ENCODE measurements at places on chromosomes 7 and 10.

GRCh38 chr10:79390551-79391229 is 43.4 kb downstream of the PPIF start:
- H3K36me3 ChIP-seq: no peaks in the 10 kb centered on the region
- DNase-seq: no peak
- no peak overlapping the region for H3K4me3 ChIP-seq
- peaks cover 3% of the 10 kb centered on the region for H3K4me1 ChIP-seq

DNA sequence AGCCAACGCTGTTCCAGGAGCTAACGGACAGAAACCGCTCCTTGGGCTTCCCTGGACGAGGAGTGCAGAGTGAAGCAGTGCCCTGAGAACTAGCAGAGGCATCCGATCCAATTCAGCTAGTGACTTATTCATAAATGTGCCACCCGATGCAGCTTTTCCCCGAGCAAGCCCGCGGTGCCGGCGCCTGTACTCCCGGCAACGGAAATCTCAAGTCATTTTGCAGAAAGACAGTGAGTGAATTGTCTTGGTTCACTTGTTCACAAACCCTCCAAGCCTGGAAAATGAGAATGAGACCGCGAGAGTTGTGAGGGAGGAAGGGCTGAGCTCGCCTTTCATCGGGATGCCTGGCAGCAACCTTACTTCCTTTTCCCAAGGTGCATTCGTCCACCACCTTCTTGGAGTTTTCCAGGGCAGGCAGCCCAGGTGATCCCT is 87.5 kb downstream of the COBL start:
- peaks cover 4% of the 10 kb centered on the region for H3K27me3 ChIP-seq
- H3K27ac ChIP-seq: no peak overlapping the region
- no peak for DNase-seq
- no peaks in the 10 kb centered on the region for H3K36me3 ChIP-seq

GRCh38 chr10:114042895-114043531 is 653 bp upstream of the ADRB1 start:
- no peaks in the 10 kb centered on the region for H3K36me3 ChIP-seq
- peaks cover 19% of the 10 kb centered on the region for H3K4me1 ChIP-seq
- DNase-seq: peak; percentile 16
- H3K4me3 ChIP-seq: peak overlapping the region; percentile 50
- H3K27me3 ChIP-seq: peaks cover 65% of the 10 kb centered on the region
- H3K27ac ChIP-seq: no peak overlapping the region

DNA sequence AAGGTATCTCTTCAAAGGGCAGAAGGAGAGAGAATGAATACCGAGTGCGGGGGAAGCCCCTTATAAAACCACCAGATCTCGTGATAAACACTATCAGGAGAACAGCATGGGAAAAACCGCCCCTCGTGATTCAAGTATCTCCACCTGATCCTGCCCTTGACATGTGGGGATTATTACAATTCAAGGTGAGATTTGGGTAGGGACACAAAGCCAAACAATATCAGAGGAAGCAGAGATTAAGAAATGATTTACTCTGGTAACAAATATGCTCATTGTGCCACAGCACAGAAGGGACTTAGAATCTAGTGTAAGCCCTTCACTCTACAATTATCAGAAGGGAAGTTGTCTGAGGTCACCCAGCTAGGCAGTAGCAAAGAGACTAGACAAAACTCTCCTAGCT is 40.1 kb upstream of the ZNRF2 start:
- H3K36me3 ChIP-seq: no peaks in the 10 kb centered on the region
- no peak overlapping the region for H3K4me3 ChIP-seq
- H3K4me1 ChIP-seq: peaks cover 19% of the 10 kb centered on the region
- peak; percentile 17 for DNase-seq
- H3K27ac ChIP-seq: no peak overlapping the region

DNA sequence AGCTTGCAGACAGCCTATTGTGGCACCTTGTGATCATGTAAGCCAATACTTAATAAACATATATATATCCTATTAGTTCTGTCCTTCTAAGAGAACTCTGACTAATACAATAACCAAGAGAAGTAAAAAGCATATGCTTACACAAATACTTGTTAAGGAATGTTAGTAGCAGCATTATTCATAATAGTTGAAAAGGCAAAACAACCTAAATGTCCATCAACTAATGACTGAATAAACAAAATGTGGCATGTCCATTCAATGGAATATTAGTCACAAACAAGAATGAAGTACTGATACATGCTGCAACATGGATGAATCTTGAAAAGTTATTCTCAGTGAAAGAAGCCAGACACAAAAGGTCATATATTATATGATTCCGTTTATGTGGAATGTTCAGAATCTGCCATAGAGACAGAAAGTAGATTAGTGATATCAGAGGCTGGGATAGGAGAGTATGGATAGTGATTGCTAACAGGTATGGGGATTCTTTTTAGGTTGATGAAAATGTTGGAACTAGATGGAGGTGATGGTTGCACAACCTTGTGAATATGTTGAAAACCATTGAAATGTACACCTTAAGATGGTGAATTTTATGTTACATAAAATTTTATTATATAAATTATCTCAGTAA is 112.5 kb upstream of the UNC5B start:
- no peaks in the 10 kb centered on the region for H3K36me3 ChIP-seq
- H3K27ac ChIP-seq: no peak overlapping the region
- peaks cover 9% of the 10 kb centered on the region for H3K4me1 ChIP-seq
- no peak for DNase-seq
- H3K4me3 ChIP-seq: no peak overlapping the region
- H3K27me3 ChIP-seq: peaks cover 37% of the 10 kb centered on the region

DNA sequence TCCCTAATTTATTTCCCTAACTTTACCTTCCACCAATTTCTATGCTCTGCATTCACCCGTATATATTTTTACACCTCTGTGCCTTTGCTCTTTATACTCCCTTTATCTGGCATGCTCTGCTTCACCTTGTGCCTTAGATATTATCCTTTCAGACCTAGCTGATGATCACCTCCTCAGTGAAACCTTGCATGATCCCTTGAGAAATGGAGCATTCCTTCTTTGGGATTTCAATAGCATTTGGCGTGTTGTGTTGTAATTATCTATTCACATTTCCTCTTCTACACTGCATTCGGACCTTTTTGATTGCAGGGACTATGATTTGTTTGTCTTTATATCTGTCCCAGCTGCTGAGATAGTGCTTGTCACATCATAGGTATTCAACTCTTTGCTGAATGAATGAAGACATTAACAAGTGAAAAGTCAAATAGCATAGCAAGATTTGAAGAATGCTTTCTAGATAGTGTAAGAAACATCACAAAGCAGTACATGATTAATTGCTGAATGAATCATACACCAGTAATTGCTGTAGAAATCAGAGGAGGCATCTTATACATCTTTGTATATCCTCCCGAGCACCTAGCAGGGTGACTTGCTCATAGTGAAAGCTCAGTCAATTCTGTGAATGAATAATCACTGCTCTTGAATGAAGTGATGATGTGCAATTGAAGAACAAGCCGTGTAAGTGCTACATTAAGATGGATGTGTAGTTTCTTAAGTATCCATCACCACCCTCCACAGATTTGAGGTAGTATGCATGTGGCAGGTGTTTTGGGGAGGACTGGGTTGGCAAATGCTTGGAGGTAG is 2.0 kb upstream of the TM9SF3 start:
- peaks cover 8% of the 10 kb centered on the region for H3K36me3 ChIP-seq
- no peaks in the 10 kb centered on the region for H3K27me3 ChIP-seq
- DNase-seq: peak; percentile 11
- H3K27ac ChIP-seq: no peak overlapping the region
- H3K4me1 ChIP-seq: peaks cover 22% of the 10 kb centered on the region
- no peak overlapping the region for H3K4me3 ChIP-seq

DNA sequence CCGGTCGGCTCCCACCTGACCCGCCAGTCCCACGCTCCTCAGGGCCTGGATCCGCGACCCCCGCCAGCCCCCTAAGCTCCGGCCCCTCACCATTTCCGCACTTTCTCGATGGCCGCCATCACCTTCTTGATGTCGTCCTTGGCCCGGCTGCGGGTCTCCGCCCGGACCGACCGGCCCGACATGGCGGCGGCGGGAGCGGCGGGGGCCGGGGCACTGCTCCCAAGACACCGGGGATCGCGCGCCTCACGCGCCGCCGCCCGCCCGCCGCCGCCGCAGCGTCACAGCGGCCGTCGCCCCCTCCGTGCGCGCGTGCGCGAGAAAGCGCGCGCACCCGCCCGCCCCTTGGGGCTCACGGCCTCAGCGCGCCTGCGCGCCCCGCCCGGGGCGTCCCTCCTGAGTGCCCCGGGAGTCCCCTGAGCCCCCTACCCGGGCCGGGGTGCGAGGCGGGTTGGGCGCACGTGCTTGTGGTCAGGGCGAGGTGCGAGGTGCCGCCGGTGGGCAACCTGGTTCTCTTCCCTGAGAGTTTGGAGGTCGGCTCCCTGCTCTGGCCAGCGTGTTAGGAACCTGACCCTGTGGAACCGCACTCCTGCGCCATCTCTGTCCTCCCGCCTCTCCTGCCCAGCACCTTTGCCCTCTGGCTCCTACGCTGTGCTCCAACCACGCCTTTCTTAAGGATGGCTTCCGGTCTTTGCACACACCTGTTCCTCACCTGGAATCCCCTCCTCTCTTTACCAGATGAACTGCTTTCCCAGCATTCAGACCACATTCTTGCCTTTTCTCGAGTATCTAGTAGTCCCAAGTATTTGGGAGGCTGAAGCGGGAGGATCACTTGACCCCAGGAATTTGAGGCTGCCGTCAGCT is at the start of gene BCL7B:
Gene BCL7B (minus strand): TSS at position 294 of the 861 bp plus-strand sequence. CDS start 112 bp downstream, at position 182.
- no peaks in the 10 kb centered on the region for H3K27me3 ChIP-seq
- H3K4me1 ChIP-seq: peaks cover 44% of the 10 kb centered on the region
- H3K4me3 ChIP-seq: peak within 1 kb of the TSS; percentile 95
- H3K36me3 ChIP-seq: peaks cover 16% of the 10 kb centered on the region

GRCh38 chr10:124451276-124451675 is 1.4 kb upstream of the NKX1-2 start:
- no peak overlapping the region for H3K27ac ChIP-seq
- peaks cover 83% of the 10 kb centered on the region for H3K27me3 ChIP-seq
- peaks cover 16% of the 10 kb centered on the region for H3K4me1 ChIP-seq
- DNase-seq: no peak

GRCh38 chr7:6205971-6206660 is 66.3 kb downstream of the CYTH3 start:
- no peak for DNase-seq
- H3K27me3 ChIP-seq: peaks cover 2% of the 10 kb centered on the region
- no peak overlapping the region for H3K27ac ChIP-seq
- no peaks in the 10 kb centered on the region for H3K36me3 ChIP-seq

DNA sequence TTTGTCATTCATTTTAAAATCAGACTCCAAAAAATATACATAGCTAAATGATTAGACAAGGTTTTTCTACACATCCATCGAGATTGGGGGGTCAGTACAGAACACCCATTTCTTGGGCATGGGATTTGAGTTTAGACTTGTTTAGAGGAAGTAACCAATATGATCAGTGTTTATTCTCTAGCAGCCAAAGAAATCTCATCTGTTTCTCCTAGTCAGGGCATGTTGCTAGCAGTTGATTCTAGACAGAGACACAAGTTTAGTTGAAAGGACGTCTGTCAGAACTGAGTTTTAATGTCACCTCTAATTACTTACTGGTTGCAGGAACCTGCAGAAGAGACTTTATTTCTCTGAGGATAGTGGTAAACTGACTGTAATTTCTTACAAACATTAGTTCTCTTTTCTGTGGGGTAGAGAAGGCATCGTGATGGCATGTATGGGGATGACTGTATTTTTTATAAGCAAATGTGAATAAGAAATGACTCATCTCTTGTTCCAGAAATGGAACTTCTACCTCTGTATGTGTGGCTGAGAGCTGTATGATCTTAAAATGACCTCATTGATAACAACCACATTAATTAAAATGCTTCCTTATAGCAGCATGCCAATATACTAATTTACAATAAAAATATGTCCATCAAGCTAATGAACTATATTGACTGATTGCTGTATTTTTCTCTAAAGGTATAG is 30.6 kb upstream of the RHOBTB1 start:
- peaks cover 14% of the 10 kb centered on the region for H3K27me3 ChIP-seq
- peak overlapping the region; percentile 72 for H3K27ac ChIP-seq
- no peak for DNase-seq
- H3K4me1 ChIP-seq: peaks cover 23% of the 10 kb centered on the region

GRCh38 chr7:100739934-100740333 is 6.5 kb downstream of the ZAN start:
- H3K27ac ChIP-seq: no peak overlapping the region
- H3K4me1 ChIP-seq: no peaks in the 10 kb centered on the region
- no peaks in the 10 kb centered on the region for H3K36me3 ChIP-seq

GRCh38 chr10:117087521-117087920 is 50.5 kb downstream of the VAX1 start:
- peaks cover 9% of the 10 kb centered on the region for H3K27me3 ChIP-seq
- H3K4me1 ChIP-seq: no peaks in the 10 kb centered on the region
- H3K27ac ChIP-seq: no peak overlapping the region
- no peak overlapping the region for H3K4me3 ChIP-seq
- H3K36me3 ChIP-seq: no peaks in the 10 kb centered on the region

DNA sequence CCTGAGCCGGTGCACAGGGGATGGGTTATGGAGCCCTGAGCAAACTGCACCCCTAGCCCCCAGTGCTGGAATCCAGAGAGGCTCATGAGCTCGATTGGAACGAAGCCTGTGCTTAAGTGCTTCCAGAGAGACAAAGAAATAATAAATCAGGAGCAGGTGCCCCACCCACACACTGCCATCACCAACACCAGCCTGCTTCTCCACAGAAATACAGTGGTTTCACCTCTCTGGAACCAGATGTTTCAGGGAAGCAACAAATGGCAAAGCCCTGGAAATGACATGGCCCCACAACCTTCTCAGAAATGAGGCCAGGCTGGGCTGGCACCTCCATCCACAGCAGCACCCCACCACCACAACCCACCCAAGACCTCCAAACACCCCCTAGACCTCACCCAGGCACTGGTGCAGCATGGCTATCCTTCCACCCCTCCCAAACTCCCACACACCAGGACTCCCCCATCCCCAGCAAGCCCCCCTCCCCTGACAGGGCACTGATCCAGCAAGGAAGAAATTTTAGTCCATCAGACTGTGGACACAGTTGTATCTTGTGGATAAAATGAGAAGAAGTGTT is 4.1 kb upstream of the SLC18A3 start:
- no peaks in the 10 kb centered on the region for H3K4me1 ChIP-seq
- no peak overlapping the region for H3K4me3 ChIP-seq
- H3K27ac ChIP-seq: no peak overlapping the region
- no peaks in the 10 kb centered on the region for H3K36me3 ChIP-seq

- no peak overlapping the region for H3K4me3 ChIP-seq
- no peaks in the 10 kb centered on the region for H3K4me1 ChIP-seq
- no peak for DNase-seq
- H3K27me3 ChIP-seq: peaks cover 3% of the 10 kb centered on the region
Observed at GRCh38 chr7:36048141-36048901, 104.7 kb upstream of the EEPD1 start.

GRCh38 chr7:26348234-26348851 is 56.7 kb downstream of the SNX10 start:
- H3K27me3 ChIP-seq: no peaks in the 10 kb centered on the region
- H3K4me1 ChIP-seq: peaks cover 5% of the 10 kb centered on the region
- H3K4me3 ChIP-seq: no peak overlapping the region

DNA sequence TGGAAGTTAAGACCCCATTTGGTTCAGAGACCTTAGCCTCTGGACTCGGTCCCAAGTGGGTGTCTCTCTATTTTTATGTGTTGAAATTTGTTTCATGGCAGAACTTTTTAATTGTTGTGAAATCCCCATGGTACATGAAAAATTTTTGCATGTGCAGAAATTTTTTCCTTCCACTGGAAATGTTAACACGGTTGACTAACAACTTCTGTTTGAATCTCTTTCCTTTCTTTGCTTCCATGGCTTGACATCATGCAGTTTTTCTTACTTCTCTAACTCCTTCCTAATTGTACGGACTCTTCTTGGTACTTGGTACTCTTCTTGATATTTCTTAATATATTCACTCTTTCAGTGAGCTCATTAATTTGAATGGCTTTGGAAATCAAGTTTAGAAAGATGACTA is 18.3 kb downstream of the MDFIC start:
- no peak for DNase-seq
- peaks cover 45% of the 10 kb centered on the region for H3K36me3 ChIP-seq
- H3K4me3 ChIP-seq: no peak overlapping the region
